ENCODE measurements at places on chromosomes 16 and 17. TPM values are rescaled to one million over a fixed set of nuclear protein-coding genes. Genes with fewer than 3 reads are reported as not detected.

OR4D1 gene
- polyA plus RNA-seq, result 0.11 TPM

KIFC3 gene
- polyA plus RNA-seq, result 9.2 TPM

HOXB3 gene
- 3.3 TPM for polyA plus RNA-seq

TBC1D3H gene
- 11.9 TPM for polyA plus RNA-seq

DNA sequence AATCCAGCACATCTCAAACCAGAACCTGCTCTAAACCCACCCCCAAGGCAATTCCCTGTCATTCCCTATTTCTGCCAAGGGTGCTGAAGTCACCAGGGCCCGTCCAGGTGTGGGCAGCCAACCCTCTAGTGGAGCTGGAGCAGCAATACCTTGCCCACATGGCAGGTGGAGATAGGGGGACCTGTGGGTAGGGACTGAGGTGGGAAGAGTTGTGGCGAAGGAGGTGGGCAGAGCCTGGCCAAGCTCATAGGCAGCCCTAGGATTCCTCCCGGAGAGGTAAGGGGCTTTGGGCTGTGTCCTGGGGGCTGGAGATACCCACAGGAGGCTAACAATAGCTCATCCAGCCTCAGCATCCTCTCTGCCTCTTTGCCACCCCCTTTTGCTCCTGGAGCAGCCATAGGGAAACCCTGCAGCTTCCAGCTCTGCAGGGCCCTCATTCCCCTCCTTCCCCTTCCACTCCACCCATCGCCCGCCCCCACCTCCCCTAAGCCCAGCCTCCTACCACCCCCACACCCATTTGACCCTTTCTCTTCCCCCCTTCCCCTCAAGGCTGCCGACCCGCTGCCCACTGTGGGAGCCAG, 30.4 kb upstream of the CRHR1 start:
- no peak for DNase-seq
- no peaks in the 10 kb centered on the region for H3K4me1 ChIP-seq
- no peaks in the 10 kb centered on the region for H3K36me3 ChIP-seq
- no peak overlapping the region for H3K4me3 ChIP-seq
- H3K27me3 ChIP-seq, result no peaks in the 10 kb centered on the region
- no peak overlapping the region for H3K27ac ChIP-seq

Data from thymus (tissue), 14 donors.